ENCODE measurements at places on chromosomes 6 and 20.

GRCh38 chr6:52644253-52644652 is 26.7 kb upstream of the TMEM14A start:
- DNase-seq: peak; percentile 58

- DNase-seq: no peak
Measured at GRCh38 chr6:46784535-46784934, 8.7 kb upstream of the MEP1A start.

DNA sequence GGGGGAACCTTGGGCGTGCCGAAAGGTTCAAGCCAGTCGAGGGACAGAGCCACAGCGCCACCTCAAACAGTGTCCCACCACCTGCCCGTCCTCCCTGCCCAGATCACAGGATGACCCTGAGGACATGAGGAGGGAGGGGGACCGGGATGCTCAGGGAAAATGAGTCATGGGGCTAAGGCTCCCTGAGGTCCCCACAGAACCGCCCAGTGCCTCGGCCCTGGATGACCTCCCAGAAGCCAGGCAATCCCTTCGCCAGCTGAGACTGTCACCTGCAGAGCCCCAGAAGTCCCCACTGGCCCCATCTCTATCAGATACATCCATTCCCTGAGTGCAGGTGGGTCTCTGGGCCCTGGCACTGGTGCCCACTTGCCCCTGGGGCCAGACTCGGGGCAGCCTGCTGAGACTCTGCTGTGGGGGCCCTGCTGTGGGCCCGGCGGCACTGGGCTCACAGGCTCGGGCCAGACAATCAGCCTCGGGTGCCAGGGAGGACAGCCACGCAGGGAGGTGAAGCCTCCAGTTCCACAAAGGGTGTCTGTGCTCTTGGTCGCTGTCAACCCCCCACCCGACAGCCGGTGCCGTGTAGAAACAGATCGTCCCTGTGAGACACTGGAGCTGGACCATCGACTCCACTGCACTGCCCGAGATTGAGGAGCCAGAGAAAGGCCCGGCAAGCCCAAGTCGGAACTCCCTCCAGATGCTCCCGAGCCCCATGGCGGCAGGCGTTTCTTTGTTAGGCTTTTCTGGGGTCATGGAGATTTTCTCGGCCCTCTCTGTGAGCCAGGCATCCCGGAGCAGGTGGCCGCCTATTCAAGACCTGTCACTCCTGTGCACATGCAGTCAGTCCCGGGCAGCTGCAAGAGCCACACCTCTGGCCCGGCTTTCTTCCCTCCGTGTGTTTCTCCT is 26.1 kb downstream of the PXDC1 start:
- DNase-seq: no peak

DNA sequence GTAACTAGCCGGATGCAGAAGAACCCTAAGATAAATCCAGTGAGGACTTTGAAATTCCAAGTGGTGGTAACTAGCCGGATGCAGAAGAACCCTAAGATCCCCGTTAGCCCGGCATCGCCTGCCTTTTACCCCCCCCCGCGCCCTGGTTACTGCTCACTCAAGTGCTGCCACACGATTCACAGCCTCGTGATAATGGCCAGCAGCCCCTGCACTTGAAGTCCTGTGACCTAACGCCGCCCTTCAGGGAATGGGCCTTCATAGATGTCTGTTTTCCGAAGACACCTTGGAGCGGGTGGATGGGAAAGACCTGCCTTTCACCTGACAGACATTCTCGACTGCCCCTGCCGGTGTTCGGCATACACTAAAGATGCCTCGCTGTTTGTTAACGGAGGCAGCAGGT is 127.9 kb downstream of the HUS1B start:
- DNase-seq: no peak

- DNase-seq: peak; percentile 92
Measured at GRCh38 chr20:10219452-10219791, 792 bp downstream of the SNAP25 start.

GRCh38 chr6:54427396-54427937 is 119.2 kb downstream of the TINAG start:
- no peak for DNase-seq

DNA sequence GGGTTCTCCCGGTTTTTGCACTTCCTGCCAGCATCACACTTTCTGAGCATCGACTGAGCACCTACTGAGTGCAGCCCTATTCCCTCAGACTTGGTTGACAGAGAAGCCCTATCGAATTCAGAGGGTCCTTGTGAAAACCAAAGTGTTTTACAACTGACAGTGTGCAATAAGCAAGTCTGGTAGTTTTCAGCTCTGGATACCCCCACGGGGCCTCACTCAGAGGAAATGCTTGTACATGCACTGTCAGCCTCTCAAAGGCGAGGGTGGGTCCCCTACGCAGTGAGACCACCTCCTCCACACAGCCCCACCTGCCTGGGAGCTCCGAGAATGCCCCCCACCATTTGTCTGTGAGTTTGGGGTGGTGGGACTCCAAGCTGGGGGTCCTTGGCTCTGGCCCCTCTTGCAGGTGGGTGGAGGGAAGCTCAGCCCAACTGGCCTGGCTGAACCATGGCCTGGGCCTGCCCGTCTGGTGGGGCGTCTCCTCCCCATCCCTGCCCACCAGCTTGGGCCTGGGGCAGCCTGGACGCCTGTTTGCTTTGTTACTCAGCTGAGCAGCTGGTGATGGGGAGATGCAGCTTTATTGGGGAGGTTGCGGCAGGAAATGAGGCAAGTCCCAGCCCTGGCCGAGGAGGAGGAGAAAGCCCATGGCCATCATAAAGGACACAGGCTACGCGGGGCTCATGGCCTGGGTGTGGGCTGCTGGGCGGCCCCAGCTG is 1.7 kb downstream of the SPDEF start:
- no peak for DNase-seq

DNA sequence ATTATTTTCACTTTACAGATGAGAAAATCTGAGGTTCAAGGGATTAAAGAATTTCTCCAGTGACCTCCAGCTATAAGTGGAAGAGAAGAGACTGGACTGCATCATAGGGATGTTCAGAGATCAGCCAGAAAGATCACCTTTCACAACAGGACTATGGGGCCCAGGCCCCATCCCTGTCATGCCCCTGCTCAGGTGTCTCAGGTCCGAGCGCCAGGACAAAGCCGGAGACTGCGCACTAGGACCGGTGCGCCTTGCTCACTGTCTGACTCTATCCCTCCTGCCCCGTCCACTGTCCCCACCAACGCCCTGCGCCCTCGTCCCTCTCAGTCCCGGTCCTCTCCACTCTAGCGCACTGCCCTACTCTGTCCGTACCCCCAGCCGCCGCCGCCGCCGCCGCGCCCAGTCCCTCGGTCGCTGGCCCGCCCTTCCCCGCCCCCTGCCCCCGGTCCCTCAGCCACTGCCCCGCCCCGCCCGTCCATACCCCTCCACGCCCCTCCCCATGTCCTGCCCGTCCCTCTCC is 521 bp upstream of the RAD21L1 start:
- DNase-seq: no peak

- DNase-seq: no peak
Measured at GRCh38 chr20:56488566-56488965, 20.1 kb downstream of the RTF2 start.

- peak; percentile 51 for DNase-seq
Measured at GRCh38 chr6:167819576-167819975, 7.1 kb upstream of the AFDN start.

GRCh38 chr6:150070236-150070818 is 1.4 kb upstream of the ULBP3 start:
- no peak for DNase-seq

DNA sequence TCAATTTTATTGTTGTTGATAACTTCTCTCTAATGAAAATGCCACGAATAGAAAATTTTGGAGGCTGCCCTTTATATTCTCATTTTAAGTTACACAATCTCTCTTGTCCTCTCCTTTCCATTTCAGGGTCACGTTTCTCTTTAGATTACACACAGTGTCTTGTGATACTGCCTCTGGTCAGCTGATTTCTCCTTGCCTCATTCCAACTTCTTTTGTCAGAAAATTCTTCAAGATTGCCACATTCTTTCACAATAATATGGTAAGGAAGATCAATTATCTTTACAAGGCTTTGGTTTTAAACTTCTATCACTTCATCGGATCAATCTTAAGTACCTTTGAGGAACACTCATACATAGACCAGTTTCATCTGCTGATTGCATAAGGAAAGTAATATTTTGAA is 370.3 kb downstream of the RFPL4B start:
- DNase-seq: no peak

DNA sequence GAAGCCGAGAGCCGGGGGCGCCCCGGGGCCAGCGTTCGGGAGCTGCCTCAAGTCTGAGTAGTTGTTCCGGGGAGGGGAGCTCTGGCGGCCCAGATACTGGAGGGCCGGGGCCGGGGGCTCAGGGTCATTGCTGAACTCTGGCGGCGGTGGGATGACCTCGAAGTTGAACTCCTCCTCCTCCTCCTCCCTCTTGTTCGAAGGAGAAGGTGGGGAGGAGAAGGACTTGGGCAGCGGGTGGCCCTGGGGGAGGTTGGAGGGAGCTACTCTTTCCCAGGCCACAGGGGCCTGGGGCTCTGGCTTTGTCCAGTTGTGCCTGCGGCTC is 37.7 kb downstream of the C6orf132 start:
- no peak for DNase-seq

DNA sequence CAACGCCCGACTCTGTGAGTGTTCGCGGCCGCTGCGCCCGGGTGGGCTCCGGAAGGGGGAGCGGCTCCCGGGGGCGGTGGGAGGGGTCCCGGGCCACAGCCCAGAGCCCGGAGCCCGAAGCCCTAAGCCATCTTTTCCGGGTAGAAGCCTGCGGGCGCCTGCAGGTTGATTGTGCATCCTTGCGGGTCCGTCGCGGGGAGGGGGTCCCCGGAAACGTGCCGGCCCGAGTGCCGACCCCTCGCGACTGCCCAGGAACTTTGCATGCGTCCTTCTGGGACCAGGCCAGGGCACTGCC is 413 bp downstream of the PTPRA start:
- peak; percentile 86 for DNase-seq

DNA sequence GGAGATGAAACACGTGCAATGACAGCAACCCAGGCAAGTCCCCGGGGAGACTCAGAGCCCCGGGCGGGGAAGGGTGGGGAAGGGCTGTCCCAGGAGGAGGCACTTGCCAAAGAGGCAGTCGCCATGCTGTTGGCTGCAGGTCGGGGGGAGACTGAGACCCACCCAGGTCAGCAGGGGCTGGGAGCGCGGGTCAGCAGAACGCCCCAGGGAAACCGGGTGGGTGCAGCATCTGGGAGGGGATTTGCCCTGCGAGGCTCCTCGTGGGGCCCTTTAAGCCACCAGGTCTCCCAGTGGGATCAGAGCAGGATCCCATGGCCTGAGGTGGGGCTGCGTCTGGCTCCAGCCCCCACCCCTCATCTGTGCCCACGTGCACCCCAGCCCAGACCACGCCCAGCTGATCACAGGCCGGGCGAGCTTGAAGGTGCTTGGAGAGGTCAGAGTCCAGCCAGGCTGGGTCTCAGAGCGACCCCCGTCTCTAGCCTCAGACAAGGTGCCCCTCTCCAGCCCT is 65.5 kb downstream of the YTHDF1 start:
- no peak for DNase-seq

- no peak for DNase-seq
Measured at GRCh38 chr6:40877362-40877761, 161.7 kb downstream of the UNC5CL start.

GRCh38 chr6:118650582-118651281 is 659 bp downstream of the CEP85L start:
- DNase-seq: peak; percentile 74

- DNase-seq: no peak
Measured at GRCh38 chr6:152845421-152845820, 94.8 kb downstream of the VIP start.

DNA sequence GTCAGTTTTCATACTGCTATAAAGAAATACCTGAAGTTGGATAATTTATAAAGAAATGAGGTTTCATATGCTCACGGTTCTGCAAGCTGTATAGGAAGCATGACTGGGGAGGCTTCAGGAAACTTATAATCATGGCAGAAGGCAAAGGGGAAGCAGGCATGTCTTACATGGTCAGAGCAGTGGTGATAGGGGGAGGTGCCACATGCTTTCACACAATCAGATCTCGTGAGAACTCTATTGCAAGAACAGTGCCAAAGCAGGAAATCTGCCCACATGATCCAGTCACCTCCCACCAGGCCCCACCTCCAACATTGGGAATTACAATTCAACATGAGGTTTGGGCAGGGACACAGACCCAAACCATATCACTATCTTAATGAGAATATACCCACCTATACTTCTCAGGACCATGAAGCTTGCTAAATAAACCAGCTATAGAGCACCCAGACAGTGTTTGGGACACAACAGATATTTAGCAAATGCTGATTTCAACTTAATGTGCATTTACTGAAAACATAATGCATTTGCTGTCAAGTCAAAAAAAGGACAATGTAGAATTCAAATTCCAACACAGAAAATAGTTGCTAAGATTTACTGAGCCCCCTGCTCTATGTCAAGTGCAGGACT is 63.8 kb downstream of the TNFRSF21 start:
- no peak for DNase-seq

GRCh38 chr6:153043719-153044118 is 41.2 kb upstream of the MTRF1L start:
- no peak for DNase-seq

DNA sequence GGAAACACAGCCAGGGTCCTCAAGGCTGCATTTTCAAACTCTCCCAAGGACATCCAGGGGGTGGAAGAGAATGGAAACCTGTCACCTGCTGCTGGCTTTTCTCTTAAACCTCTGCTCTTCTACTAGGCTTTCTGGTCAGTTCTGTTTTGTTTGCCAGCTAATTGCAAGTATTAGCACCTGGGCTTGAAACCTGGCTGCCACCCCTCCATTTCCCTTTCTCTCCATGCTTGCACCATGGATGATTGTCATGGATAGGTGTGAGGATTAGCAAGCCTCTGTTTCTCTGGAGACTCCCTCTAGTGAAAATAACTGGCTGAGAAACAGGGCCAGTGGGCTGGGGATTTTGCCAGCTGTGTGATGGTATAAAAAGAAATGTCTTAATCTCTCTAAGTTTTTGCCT is 33.0 kb upstream of the GPR6 start:
- DNase-seq: no peak

DNA sequence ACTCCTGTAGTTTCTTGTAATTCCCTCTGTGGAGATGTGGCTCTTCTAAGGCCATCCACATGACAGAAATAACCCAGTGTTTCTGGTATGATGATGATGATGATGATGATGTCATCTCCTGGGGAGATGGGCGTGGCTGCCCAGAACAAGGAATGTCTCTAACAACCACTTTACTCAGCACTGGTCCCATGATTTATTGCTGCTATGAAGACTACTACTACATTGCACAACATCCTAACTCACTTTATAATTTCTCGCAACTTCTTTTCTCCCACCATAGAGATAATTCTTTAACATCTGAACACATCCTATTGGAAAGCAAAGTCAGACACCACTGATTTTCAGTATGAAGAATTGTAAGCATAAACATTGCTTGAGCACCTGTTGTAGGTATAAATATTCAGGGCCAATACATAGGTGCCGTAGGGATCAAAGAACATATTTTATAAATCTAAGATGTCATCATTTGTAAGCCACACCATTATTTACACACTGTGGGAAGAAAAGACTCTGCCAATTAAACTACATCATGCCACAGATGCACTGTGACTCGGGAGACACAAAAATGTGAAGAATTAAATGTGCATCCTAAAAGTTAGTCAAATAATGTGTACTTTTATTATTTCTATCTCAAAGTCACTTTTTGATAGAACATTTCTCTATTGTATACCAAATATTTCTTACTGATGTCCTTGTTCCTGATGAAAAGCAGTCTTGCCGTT is 6.4 kb downstream of the TPMT start:
- DNase-seq: no peak

Data from right hindlimb (tissue), 1 donor.